Mesenteric fat pad (tissue), 1 donor: ENCODE measurements at places on chromosomes 11 and 22. TPM values are rescaled to one million over a fixed set of nuclear protein-coding genes. Genes with fewer than 3 reads are reported as not detected.
A peak's percentile ranks its signal among the peaks of the same experiment; 100 is the strongest.

GRCh38 chr22:50017701-50018224 is 5.2 kb upstream of the IL17REL start:
- no peak for DNase-seq

DNA sequence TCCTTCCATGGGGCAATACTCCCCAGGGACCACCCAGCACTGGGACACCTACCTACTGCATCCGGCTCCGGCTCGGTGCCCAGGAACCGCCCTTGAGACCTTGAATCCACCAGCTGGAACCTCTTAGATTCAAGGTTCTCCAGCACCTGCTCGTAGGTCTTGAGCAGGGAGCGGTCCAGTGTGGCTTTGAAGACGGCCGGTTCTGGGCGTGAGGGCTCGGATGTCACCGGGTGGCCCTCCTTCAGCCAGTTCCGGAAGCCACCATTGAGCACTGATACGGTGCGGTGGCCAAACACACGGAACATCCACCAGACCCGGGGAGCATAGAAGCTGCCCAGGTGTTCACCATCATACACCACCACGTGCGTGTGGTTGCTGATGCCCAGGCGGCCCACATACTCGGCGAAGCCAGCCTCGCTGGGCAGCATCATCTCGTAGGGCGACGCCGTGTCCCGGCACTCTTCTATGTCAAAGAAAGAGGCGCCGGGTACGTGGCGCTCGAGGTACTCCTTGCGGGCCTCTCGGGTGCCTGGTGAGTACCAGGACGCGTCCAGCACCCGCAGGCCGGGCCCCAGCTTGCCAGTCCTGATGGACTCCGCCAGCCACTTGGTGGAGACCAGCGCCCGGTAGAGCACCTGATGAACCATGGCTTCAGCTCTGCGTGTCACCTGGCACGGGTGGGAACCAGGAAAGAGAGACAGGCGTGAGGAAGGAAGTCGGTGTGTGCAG is 997 bp downstream of the TST start:
- DNase-seq, result no peak

- DNase-seq, result no peak
These were observed 78.8 kb downstream of the DGCR2 start for GRCh38 chr22:19043121-19044085.

DNA sequence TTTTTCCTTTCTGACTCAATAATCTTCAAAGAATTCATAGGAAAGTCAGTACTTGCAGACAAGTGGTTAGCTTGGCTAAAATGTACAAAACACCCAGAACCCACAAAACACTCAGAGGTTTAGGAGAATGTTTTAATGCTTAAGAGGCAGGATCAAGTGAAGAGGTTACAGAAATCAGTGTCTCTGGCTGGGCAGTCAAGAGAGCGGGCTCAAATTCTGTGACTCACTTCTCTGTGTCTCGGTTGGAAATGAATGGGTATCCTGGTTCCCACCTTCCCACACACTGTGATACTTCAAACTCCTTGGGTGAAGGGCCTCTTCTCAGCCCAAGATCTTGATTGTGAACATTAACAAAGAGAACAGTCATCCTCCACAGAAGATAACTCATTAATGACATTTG is 3.8 kb downstream of the MPEG1 start:
- no peak for DNase-seq

DNA sequence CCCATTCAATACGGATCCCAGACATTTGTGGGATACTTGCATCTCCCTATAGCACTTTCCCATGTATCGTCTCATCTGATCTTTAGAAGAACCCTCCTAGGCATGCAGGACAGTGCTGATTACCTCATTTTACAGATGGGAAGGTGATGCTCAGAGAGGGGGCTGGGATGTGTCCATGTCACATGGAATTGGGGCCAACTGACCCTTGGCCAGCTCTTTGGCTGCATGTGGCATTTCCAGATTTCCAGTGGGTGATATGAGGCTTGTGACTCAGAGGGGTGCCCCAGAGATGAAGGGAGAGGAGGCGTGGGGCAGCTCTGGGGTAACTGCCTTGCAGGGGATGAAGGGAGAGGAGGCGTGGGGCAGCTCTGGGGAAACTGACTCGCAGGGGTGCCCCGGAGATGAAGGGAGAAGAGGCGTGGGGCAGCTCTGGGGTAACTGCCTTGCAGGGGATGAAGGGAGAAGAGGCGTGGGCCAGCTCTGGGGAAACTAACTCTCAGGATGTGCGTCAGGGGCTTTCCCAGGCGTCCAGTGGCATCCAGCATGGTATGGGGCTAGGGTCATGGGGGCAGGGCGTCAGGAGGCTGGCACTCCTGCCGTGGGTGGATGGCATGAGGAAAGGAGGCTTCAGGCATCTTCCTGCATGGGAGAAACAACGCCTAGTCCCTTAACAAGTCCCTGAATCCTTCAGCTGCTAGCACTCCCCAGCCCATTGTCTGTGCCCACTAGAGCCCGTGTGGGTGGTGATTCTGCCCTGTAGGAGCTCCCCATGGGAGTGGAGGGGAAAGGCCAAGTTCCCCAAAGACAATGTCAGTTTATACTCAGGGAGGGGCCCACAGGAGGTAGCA is 11.9 kb upstream of the CERK start:
- DNase-seq, result no peak

DNA sequence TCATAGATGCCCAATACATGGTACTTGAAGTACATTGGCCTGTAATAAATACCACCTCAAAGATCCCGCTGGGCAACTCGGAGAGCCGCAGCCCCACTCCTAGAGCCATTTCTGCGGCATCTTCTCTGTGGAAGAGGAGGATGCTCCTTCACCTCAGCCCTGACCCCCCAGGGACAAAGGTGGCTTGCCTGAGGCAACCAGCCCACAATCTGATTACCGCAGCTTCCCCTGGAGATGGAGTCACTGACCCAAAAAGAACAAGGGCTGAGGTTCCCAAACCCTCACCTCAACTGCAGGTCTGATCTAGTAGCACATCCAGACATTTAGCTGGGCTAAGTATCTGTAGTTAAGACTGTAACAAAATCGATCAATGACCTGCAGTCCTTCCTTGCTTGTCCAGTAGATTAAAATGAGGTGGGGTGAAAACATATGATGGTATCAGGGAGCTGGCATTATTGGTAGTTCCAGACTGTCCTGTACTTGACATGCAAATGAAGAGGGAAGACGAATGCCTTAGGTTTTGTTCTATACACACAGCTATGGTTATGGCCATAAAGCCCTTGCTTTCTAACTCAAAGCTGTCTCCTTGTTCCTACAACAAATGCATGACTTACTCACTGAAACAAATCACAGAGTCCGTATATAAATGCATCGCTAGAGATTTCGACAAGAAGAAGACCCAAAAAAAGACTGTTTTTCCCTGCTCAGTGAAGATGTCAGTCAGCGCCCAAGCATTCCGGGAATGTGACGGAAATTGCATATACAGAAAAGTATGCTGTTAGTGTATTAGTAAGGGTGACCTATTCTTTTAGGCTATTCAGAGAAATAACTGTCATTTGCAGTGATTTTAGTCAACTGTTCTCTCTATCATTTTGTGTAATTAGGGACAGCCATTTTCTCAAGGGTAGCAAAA is 33.7 kb downstream of the C11orf71 start:
- DNase-seq, result no peak

DNA sequence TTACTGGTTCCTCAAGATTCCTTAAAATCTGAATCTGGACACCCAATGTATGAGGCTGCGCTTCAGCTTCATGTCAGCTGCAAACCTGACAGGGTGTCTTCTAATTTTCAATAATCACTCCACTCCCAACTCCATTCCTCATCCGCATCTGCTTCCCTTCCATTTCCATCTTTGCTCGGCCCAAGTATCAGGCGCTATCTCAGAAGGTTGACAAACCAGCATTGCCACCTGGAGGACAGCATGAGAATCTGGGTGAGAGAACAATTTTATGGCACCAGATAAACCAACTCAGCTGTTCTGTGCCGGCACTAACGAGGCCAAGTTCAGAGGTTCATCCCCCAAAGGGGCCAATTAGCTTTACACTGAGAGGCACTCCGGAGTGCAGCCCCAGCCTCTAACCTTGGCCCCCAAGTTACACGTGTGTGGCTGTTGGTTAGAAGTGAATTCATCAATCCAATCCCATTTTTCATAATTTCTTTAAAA is 79.1 kb upstream of the LMO2 start:
- DNase-seq, result no peak

DNA sequence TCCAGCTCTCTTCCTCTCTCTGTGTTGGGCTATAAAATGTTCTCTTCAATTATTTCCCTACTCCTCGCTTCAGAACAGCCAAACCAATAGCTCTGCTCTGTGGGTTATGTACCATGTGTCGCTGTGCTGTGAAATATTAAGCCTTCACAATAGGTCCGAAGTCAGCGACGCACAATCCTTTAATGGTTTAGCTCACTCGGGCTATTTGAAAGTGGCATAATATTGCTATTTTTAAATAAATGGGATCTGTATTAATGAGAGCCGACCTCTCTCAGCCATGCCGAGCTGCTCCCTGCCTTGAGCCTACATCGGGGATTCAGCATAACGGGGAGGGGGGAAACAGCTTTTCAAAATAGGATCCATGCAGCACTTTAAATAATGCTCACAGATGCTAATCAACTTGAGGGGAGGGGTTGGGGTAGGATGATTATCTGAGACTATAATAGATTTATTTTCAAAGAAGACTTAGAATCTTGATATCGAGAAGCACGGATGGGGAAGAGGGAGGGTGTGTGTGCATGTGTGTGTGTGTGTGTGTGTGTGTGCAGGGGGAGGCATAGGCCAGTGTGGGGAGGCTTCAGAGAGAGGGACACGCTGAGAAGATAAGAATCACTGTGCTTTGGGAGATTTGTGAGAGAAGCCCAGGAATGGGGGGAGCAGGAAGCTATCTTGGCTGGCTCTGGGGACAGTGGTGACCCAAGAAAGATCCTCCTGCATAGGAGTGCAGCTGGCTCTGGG is 271.5 kb downstream of the NXPE2 start:
- DNase-seq, result no peak

- no peak for DNase-seq
These were observed 10.2 kb upstream of the LRRC32 start for GRCh38 chr11:76680518-76681425.

DNA sequence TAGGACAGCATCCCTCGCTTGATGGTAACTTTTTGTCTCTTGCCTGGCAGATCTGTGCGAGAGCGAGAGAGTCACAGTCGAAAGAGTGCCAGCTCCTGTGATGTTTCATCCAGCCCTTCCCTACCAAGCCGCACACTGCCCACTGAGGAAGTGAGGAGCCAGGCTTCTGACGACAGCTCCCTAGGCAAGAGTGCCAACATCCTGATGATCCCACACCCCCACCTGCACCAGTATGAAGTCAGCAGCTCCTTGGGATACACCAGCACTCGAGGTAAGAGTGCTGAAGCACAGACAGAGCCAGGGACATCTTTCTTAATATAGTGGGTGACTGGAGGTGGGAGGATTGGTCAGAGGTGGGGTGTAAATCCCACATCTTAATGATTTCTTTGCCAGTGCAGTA is 61.1 kb downstream of the DEPDC5 start:
- DNase-seq, result no peak

DNA sequence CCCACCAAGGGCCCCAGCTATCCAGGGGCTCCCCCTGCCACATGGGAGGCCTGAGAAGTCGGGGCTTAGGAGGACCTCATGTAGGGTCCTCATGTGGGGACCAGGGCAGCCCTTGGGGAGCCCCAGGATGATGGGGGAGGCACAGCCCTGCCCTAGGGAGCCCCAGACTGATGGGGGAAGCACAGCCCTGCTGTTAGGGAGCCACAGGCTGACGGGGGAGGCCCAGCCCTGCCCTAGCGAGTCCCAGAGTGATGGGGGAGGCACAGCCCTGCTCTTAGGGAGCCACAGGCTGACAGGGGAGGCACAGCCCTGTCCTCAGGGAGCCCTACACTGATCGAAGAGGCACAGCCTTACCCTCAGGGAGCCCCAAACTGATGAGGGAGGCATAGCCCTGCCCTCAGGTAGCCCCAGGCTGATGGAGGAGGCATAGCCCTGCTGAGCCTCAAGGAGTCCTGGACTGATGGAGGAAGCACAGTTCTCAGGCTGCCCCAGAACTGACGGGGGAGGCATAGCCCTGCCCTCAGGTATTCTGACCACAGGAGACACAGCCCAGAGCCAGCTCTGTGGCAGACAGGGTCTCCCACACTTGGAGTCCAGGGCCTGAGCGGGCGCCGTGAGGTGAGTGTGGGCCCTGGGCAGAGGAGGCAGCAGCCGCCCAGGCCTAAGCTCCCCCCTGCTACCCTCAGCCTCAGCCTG is 10.8 kb downstream of the PRR33 start:
- DNase-seq, result no peak

- no peak for DNase-seq
These were observed 112.9 kb upstream of the DDI1 start for GRCh38 chr11:103923451-103923931.

- no peak for DNase-seq
These were observed 65.4 kb downstream of the ZNF280B start for GRCh38 chr22:22442928-22443709.

GRCh38 chr11:8327761-8328192 is 64.1 kb upstream of the LMO1 start:
- DNase-seq, result no peak

DNA sequence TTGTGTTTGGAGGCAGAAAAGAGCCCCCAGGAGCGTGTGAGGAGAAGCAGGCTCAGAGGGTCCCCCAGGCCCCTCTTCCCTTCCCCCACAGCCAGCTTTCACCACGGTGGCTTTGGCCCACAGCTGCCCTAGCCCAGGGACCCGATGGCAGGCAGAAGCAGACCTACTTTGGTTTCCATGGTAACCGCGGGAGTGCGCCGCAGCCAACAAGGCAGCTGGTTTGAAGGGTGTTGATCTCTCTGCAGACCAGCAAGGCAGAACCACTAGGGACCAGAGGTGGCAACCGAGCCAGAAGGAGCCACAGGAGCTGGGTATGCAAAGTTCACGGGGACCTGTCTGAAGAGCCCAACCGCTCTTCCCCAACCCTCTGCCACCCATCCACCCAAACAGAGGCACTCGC is 69.4 kb downstream of the BUD13 start:
- DNase-seq, result peak; percentile 69

DNA sequence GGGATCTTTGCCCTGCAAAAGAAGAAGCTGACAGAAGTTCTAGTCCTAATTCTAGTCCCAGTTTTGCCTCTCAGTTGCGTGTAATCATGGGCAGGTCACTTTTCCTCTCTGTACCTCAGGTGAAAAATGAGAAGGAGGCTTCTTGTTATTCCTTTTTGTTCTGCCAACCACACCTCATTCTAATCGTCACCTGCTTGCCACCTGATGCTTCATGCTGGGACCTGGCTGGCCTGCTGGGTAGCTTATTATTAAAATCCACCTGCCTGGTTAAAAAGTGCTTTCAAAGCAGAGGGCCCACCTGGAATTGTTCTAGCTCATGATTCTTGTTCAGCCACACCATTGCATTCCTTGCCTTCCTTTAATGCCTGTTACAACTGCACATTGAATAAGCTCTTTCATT is 8.4 kb upstream of the ALG8 start:
- DNase-seq, result no peak

The APLNR gene
- 13.7 TPM for total RNA-seq

The CABP4 gene
- 3.8 TPM for total RNA-seq

The TPP1 gene
- 133 TPM for total RNA-seq

The MACROD1 gene
- total RNA-seq, result 19.5 TPM

The USP35 gene
- 12.2 TPM for total RNA-seq

The SHANK2 gene
- 2.0 TPM for total RNA-seq

The MS4A4A gene
- 115 TPM for total RNA-seq

The B4GALNT4 gene
- total RNA-seq, result not detected

The AGBL2 gene
- total RNA-seq, result 0.42 TPM
